PC-3 (cell line): ENCODE measurements at places on chromosomes 3 and 15.

- DNase-seq: no peak
These were observed 184.9 kb downstream of the APBA2 start for GRCh38 chr15:29070471-29071231.

DNA sequence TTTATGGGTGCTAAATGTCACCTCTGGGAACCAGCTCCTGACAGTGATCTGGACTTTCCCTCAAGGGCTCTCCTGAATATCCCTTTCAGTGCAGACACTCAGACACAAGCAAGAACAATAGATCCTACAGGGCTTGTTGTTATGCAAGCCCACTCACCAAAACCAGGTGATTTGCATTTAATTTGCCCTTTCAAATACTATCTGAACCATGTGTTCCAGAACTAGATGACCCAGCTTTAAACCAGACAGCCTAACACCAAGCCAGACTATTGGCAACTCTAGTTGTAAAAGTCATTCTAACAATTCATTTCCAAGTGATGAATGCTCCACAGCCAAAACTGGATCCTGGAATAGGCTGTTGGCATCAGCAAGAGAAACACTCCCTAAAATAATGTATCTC, 5.6 kb upstream of the ATP8B4 start:
- no peak for DNase-seq

DNA sequence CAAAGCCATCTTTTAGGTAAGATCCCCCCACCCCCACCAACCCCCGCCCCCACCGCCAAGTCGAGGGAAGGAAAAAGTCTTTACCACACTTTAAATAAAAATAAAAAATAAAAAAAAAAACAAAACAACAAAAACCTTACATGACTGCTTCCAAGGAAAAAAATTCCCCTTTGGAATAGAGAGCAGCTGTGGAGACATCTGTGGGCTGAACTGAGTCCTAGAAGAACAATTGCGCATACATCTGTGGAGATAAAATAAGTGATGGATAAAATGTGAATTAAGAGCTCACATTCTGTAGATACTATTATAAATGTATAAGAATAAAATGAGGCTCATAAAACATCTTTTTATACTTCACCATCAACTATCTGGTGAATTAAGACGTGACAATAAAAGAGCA, 601.7 kb upstream of the AGTR1 start:
- DNase-seq: no peak

- no peak for DNase-seq
These were observed 67.1 kb downstream of the PLOD2 start for GRCh38 chr3:146093896-146094295.

DNA sequence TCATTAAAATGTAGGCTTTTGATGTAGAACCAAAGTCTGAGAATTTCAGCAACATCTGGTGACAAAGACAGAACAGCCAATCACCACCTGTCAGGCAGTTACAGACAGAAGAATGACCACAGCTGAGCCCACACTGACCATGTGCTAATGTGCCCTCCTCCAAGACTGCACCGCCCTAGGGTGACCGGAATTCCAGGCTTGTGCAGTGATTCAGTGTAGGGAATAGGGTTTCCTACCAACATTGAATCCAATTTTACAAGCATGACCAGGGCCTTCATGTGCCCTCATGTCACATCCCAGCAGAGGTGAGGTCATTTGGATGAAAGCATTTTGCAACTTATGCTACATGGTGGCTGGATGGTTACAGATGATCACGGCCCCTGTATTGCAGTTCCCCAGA, 412.5 kb downstream of the SOX2 start:
- DNase-seq: no peak

DNA sequence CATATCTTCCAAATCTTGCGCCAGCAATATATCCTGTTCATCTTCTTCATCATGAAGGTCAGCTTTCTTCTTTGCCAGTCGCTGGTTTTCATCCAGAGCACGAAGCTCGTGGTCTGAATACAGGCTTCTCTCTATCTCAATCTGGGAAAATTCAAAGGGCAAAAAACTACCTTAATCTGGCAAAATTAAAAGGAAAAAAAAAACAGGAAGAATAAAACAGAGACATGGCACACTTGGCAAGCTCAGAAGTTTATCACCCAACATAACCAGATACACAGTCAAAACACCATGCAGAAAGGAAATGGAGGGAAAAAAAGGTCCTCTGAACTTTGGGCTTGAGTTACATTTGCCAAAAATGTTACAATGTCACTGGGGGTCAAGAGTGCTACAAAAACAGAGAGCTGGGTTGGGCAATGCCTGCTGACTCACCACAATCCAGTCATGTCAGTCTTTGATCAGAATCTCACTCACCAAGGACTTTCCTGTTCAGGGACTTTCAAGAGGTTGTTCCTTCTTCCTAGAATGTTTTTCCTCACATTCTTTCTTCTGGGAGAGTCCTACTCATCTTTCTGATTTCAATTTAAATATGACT, 1.5 kb downstream of the MRPL46 start:
- DNase-seq: peak; percentile 73

- peak; percentile 93 for DNase-seq
These were observed 8.4 kb upstream of the ATR start for GRCh38 chr3:142586803-142587406.
